AG08396 (cell line): ENCODE measurements at places on chromosomes 16 and 17.
A peak's percentile ranks its signal among the peaks of the same experiment; 100 is the strongest.

DNA sequence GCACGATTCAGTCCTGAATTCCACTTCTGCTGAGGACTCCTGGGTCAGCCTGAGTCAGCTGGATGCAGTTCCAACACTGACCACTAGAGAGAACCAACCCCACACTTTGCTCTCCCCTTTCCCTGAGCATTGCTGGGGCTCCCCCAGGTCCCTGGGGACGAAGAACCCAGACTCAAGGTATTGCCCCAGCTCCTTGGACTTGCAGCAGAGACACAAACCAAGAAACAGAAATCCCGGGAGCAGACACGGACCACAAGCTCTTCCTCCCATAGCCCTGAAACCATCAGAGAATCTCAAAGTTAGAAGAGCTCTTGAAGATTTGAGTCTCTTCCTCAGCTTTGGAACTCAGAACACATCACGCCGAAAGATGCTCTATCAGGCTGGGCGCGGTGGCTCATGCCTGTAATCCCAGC, 678 bp upstream of the GH1 start:
- peak; percentile 87 for DNase-seq

DNA sequence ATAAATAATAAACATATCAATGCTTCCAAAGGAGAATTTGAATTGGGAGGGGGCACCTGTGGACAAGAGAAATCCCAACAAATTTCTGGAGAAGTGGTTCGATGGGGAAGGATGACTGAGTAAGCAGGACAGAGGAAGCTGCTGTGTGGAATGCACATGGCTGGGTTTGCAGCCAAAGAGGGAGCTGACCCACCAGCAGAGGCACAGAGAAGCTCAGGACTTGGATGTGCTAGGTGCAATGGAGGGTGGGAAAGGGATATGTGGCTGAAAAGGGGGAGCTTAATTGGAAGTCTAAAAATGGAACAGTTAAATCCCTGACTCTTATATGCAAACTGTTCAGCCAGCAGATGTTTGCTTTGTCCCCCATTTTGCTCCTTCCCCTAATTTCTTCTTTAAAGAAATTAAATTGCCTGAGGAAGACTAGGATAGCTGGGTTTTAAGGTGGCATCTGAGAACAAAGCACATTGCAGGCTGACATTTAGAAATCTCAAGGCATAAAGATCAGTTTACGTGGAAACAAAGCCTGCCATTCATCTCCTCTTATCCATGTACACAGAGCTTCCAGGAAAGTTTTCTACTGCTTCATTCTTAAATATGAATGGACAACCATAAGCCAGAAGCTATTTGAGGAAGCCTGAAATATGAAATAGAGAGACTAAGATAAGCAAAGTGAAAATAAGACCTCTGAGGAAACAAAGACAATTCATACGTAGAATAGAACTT, 23.0 kb upstream of the TNS4 start:
- no peak for DNase-seq

DNA sequence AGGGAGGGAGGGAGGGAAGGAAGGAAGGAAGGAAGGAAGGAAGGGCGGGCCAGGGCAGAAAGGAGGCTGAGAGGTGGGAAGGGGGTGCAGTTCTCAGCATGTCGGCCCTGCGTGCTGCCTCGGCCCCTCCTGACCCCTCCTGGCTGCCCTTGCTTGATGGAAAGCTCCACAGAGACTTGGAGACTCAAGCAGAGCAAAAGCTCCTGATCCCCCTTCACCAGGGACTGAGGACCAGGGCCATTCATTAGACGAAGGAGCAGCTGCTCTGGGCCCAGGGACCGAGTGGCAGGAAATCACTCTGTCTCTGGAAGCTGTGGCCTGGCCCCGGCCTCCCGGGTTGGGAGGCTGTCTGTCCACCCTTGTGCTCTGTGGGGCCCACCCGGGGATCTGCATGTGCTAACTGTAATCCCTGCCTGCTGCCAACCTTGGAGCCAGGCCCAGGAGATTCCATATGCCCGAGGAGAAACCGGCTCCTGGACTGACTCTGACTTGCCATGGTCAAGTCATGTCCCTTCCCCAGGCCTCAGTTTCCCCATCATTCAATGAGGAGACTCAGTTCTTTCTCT, 27.4 kb upstream of the C1QL1 start:
- DNase-seq = no peak

DNA sequence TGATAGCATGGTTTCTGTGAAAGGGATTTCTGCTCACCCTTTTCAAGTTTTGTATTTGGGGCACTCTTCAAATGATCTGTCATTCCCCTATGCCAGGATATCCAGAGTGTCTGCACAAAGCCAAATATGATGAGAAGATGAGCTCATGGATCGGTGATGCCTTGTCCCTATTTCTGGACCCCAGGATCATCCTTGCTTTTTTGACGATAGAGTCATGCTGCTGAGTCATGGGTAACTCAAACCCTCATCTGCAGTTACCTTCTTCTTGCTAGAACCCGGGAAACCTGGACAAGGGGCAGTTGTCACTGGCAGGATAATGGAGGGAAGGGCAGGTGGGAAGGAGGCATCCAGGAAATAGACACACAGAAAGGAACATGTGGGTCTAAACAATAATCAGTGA, 17.8 kb upstream of the MAPT start:
- DNase-seq = no peak

DNA sequence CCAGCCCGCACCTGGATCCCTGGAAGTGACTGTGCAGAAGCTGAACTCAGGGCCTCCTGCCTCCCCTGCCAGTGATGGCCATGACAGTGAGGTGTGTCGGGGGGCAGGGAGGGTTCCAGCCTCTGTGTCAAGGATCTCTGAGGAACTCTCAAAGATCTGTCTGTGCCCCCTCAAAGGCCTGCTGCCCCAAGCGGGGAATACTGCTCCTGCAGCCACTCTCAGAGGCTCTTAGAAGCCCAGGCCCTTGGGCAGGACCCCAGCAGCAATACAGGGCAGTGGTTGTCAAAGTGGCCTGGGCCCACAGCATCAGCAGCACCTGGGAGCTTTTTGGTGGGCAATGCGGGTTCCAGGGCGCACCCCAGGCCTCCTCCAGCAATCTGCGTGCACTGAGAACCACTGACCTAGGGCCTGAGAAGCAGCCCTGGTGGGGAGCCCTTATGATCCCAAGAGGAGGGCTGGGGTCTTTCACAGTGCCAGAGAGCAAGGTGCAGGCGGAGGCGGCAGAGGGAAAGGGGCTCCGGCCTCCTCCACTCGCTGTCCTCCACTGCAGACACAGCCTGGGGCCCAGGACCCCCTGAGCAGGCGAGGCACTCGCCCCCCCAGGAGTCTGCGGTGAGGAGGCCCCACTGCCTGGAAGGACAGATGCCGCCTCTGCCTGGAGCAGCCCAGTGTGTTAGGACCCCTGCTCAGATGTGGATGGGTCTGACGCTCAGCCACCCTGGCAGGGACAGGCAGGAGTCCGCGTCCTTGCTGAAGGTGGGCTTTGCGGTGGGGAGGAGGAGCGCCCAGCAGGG, 42.1 kb downstream of the ENGASE start:
- DNase-seq = no peak

DNA sequence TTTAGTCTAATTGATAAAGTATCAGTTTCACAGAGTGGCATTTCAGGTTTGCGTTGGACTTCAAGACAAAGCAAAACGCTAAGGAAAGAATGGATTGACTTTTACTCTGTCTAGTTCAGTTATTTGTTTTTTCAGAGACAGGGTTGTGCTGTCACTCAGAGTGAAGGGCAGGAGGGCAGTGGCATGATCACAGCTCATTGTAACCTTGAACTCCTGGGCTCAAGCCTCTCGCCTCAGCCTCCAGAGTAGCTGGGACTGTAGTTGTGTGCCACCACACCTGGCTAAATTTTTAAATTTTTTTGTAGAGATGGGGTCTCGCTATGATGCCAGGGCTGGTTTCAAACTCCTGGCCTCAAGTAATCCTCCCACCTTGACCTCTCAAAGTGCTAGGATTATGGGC, 86.4 kb downstream of the CACNG1 start:
- DNase-seq = no peak

GRCh38 chr16:51831595-51832367, 680.7 kb upstream of the SALL1 start:
- no peak for DNase-seq

DNA sequence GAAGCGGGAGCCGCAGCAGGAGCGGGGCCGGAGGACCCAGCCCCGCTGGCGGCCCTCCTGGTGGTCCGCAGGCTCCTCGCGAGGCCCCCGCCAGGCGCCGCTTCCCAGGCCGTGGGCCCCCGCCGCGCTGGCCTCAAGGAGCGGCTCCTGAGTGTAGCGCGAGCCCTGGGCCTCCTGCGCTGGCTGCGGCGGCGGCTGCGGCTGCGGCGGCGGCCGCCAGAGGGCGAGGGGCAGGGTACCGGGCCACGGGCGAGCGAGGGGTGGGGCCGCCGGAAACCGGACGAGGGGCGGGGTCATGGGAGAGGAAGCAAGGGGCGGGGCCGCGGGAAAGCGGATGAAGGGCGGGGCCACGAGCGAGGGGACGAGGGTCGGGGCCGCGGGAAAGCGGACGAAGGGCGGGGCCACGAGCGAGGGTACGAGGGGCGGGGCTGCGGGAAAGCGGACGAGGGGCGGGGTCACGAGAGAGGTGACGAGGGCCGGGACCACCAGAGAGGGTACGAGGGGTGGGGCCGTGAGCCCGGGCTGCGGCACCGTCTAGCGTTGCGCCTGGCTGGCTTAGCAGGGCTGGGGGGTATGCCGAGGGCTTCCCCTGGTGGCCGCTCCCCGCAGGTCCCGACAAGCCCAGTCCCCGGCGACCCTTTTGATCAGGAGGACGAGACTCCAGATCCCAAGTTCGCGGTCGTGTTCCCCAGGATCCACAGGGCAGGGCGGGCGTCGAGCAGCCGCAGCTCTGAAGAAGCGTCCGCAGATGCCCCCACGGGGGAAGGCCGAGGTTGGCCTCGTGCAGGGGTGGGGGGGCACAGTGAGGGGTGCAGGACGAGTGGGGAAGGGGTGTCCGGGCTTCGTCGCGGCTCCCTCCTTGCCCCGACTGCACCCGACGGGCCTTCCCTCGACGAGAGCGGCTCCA, 1.7 kb downstream of the MYO15B start:
- peak; percentile 100 for DNase-seq

DNA sequence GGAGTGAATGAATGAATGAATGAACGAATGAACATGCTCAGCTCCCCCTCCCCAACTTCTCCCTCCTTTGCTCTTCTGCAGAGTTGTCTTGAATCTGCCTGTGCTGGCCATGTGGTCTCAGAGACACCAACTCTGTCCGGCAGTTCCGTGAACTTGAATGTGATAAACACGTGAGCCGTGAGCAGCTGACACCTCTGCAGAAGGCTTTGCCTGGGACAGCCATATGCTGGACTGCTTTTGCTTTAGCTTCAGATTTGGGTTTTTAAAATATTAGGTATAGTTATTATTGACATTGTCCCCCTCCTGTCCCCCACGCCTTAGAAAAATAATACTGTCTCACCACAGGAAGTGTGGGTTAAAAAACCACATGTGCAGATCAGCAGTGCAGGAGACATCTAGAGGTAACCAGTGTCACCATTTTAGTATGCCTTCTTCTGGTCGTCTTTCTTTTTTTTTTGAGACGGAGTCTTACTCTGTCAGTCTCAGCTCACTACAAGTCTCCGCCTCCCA, 83.8 kb downstream of the ABCC1 start:
- DNase-seq = no peak

GRCh38 chr17:31534223-31534888, 142.9 kb downstream of the RAB11FIP4 start:
- no peak for DNase-seq

DNA sequence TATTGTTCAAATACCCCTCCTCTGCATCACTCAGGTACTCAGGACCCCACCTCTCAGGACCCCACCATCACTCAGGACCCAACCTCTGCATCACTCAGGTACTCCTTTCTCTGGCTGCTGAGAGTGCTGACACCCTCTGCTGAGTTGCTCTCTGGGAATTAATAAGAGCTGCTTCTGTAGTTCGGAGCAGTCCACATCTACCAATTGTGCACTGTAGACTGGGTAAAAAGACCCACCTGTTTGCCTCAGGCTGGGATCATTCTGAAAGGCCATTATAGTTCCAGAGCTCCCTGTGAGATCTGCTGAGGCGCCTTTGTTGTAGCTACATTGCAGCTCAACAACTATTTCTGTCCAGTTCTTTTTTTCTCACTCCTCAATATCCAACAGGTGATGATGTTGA, 276.3 kb upstream of the MYOCD start:
- DNase-seq = no peak

DNA sequence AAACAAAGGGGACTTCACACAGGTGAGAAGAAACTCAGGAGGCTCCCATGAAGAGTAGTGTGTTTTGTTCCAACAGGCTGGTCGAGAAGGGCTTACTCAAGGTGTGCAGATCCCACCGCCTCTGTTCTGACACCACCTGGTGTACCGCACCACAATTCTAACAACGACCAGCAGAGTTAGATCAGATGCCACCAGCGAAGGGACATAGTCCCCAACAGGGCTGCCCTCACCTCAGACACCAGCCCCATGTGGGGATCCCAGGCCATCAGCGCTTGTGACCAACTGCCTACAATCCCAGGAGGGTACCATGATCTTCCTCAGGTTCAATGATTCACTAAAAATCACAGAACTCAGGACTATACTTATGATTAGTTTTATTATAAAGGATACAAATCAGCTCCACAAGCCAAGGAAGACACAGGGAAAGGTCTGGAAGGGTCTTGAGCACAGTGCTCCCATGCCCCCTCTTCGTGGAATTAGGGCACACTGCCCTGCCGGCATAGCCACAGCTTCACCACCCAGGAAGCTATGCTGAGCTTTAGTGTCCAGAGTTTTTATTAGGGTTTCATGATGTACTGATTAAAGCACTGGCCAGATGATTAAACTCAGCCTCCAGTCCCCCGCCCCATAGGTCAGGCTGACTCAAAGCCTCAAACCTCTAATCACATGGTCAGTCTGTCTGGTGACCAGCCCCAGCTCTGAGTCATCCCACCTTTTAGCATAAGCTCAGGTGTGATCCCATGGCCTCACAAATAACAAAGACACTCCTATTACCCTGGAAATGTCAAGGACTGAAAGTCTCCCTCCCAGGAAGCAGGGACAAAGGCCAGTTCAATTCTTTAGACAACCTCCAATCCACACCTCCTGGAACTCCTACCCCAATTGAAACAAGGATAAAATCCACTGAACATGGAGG, 26.0 kb downstream of the TRIM25 start:
- no peak for DNase-seq

DNA sequence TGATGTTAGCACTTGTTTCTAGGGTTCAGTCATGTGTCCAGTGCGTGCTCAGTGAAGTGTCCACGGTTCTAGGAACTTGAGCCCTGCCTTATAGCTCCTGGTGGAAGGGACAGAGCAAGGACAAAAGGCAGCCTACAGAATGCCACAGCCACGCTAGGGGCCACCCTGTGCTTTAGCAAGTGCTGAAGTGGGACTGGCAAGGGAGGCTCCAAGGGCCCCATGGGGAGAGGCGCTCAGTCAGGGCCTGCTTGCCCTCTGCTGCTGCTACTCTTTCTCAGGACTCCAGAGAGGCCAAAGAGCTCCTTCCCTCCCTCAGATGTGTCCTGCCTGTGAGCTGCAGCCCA, 6.8 kb downstream of the NT5C start:
- no peak for DNase-seq

- peak; percentile 79 for DNase-seq
Observed at GRCh38 chr17:42436391-42436790, 13.3 kb upstream of the CAVIN1 start.
